CD4-positive, alpha-beta T cell (primary cell): ENCODE measurements at places on chromosomes 13 and 19.
A peak's percentile ranks its signal among the peaks of the same experiment; 100 is the strongest.

GRCh38 chr19:58183817-58184215 is 955 bp downstream of the ZNF274 start:
- no peak for DNase-seq

- DNase-seq, result no peak
Observed at GRCh38 chr13:114099918-114100445, 32.4 kb downstream of the RASA3 start.

DNA sequence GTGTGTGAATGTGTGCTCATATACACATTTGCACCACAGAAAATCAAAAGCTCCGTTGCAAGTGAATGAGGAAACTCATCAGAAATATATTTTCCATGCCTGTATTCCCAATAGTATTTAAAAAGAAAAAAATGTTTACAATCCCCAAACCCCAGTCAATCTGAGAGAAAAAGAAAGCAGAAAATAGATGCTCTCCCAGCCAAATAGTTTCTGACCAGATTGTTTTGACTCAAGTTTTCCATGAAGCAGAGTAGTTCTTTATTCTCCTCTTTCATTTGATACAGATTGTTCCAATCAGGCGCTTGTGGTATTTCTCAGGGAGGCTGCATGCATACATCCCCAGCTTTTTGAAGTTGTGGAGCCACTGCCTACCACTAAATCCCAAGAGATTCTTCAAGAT is 110.6 kb downstream of the STARD13 start:
- DNase-seq, result no peak

- no peak for DNase-seq
Observed at GRCh38 chr13:57946361-57946760, 314.8 kb downstream of the PCDH17 start.

- DNase-seq, result peak; percentile 43
Observed at GRCh38 chr19:32599736-32600157, 18.8 kb downstream of the PDCD5 start.

GRCh38 chr19:5621945-5622464 is 571 bp downstream of the SAFB2 start:
- DNase-seq, result peak; percentile 16

DNA sequence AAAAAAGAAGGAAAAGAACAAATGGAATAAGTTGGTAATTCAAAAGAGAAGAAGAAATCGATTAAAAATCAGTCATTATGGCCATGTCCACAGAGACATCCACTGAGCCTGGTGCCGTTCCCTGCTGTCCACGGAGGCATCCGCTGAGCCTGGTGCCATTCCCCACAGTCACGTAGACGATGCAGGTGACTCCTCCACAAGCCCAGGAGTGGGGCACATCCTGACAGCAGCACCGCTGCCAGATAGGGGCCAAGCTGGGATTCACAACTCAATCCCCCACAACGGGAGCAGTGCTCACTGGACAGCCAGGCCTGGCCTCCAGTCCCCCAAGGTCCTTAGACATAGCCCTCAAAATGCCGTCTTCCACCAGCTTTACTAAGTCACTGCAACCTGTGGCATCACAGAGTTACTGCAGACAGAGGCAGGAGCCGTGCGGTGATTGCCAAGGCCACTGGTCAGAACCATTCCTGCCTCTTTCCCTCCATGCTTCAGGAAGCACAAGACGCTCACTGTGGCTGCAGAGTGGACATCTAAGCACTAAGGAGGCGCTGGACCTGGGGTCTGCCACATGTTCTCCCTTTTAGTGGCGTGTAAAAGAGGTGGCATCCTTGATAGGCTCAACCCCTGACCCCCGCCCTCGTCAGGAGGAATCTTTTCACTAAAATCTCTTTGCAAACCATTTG is 131.5 kb upstream of the SPACA7 start:
- DNase-seq, result no peak

DNA sequence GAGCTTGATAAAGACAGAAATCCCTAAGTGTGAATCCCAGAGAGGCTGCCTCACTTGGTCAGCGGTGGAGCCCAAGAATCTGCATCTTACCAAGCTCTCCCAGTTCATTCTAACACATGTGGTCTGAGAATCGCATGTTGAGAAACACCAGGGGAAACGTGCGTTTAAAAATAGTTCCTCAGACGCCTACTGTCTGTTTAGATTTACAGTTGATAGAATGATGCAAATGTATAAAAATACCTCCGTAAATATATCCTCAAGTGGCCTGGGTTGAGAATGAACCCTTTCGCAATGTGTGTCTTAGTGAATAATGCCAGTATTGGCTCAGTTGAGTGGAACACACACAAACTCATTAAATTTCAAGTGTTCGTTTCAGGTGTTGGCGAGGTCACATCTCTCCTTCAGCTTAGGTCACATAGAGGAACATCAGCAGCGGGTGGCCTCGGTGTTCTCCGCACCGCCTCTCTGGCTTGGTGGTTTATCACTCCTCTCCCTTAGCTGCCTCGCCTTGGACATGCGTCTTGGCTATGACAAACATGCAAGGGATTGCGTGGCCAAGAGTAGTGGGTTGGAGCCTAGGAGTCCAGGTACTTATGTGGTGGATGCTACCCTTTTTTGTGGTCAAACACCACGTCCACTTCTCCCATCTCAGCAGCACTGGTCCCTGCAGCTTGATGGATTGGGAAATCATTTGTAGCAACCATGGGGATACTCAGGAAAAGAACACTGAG is 117.6 kb upstream of the SPATA13 start:
- no peak for DNase-seq

GRCh38 chr13:46321494-46322225 is 65.4 kb downstream of the RUBCNL start:
- peak; percentile 63 for DNase-seq

GRCh38 chr13:77305266-77305665 is 21.6 kb downstream of the MYCBP2 start:
- no peak for DNase-seq

DNA sequence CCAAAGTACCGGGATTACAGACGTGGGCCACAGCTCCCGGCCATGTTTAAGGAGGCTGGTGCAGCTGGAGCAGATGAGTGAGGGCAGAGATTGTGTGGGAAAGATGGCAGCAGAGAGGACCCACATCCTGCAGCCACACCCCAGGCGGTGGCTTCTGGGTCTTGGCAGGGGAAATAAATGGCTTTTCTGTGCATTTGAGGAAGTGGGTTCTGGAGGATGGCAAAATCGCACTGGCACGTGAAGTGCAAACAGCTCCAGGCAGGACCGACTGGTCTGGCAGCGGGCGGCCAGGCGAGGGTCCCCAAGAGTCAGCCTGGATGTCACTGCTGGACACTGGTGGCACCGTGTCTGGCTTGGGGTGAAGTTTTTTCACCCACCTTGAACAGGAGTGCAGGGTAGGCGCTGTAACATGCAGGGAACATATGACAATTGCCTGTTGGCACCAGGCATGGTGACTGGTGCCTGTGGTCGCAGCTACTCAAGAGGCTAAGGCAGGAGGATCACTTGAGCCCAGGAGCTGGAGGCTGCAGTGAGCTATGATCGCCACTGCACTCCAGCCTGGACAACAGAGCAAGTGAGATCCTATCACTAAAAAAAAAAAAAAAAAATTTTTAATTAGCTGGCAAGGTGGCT is 8.4 kb downstream of the B3GNT3 start:
- DNase-seq, result peak; percentile 67

DNA sequence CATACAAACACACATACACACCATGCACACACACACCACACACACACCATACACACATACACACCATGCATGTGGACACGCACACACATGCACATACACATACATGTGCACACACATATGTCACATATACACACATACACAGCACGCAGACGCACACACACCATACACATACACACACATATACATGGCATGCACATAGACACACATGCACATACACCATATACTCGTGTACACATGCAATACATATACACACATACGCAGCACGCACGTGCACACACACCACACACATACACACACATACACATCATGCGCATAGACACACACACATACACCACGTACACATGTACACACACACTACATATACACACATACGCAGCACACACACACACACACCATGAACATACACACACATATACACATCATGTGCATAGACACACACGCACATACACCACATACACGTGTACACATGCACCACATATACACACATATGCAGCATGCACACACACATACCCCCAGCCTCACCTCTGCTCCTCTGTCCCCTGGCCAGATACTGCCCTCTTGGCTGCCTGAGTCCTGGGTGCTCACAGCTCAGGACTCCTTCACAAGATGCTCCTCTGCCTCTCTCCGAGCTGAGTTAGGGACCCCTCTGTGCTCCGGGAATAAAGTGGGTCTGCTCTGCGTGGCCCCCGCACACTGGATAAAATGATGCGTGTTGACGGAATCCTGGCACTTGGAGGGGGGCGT is 70.9 kb upstream of the ARHGEF7 start:
- no peak for DNase-seq

DNA sequence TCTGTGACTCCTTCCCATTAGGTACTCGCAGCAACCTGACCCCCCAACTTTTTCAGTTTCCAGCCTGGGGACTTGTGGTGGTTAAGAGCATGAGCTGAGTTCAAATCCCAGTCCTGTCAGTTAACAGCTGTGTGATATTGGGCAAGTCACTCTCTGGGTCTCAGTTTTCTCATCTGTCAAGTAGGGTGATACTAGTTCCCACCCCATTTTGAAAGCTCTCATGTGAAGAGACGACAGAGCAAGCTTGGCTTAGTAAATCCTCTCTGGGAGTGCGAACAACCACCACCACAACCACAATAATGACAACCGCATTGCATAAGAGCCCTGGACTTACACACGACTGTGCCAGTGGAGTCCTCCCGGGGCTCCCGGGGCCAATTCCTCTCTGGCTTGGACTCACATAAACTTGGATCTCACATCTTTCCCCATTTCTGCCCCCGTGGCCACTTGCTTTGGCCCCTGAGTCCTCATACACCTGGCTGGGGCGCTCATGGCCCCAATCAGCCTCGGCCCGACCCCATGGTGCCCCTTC is 454 bp downstream of the BLVRB start:
- DNase-seq, result no peak

DNA sequence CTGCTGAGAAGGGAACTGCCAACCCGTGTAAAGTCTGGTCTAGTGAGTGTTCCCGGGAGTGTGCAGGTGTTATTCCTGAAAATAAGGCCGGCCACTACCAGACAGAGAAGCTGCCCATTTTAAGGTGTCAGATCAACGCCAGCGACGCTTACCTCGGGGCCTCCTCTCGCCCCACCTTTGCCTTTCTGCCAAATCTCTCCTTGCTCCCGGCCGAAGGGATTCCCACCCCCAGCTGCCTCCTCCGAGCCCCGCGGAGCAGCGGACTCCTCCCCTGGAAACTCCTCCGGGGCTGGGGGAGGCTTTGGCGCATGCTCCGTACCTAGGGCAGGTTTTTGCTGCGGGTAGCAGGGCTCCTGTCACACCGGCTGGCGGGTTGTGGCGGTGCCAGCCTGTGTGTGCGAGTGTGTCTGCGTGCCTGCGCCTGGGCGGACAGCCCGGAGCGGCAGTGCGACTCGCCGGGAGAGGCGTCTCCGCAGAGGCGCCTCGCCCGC is at the start of gene HS6ST3:
Gene HS6ST3, plus strand, starts transcription at position 359 of the 491 bp plus-strand sequence.
- no peak for DNase-seq

DNA sequence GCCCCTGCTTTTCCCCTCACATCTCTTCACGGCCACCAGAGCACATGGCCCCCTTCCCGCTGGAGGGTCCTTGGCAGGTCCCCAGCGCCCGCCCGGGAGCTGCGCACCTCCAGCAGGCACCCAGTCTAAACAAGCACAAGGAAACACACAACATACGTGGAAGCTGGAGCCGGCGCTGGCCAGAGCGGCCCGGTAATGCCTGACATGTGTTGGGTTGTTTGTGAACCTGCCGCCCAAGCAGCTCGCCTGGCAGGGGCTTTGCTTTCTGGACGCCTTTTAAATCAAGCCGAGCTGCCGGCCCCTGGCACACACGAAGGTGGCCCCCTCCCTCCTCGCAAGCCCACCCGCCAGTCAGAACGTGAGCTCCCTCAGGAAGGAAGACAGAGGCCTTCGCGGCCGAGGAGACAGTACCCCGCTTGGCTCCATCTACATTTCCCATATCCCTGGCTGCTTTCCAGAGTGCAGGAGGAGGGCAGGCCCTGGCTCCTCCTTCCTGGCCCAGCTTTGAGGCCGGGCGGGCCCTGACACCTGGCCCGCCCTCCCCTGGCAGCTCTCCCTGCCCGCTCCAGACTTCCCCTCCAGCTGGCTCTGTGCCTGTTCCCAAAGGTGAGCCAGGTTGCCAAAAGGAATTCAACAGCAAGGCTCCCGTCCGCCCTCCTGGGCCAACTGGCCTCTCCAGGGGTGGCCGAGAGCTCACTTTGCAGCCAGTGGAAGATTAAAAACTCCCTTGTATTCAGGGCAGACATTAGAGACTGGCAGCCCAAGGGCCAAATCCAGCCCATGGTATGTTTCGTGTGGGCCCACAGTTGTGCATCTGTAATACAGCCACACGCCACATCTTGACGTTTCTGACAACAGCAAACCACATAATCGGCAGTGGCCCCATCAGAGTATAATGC is 28.7 kb downstream of the COMP start:
- no peak for DNase-seq

DNA sequence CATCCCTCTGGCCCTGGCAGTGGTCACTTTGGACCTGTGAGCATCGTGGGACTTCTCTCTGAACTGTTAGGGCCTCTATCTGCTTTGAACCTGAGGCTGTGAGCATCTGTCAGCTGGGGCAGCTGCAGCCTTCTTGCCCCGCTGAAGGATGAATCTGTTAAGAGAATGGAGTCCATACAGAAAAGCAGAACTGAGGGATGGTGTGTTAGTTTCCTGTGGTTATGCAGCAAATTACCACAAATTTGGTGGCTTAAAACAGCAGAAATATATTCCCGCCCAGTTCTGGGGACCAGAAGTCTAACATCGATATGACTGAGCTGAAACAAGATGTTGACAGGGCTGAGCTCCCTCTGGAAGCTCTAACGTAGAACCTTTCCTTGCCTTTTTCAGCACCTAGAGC is 1.6 kb upstream of the ZNF497 start:
- no peak for DNase-seq

- no peak for DNase-seq
Observed at GRCh38 chr13:113207890-113208420, 514 bp downstream of the PCID2 start.

- DNase-seq, result no peak
Observed at GRCh38 chr19:2237051-2237868, 636 bp downstream of the SF3A2 start.

DNA sequence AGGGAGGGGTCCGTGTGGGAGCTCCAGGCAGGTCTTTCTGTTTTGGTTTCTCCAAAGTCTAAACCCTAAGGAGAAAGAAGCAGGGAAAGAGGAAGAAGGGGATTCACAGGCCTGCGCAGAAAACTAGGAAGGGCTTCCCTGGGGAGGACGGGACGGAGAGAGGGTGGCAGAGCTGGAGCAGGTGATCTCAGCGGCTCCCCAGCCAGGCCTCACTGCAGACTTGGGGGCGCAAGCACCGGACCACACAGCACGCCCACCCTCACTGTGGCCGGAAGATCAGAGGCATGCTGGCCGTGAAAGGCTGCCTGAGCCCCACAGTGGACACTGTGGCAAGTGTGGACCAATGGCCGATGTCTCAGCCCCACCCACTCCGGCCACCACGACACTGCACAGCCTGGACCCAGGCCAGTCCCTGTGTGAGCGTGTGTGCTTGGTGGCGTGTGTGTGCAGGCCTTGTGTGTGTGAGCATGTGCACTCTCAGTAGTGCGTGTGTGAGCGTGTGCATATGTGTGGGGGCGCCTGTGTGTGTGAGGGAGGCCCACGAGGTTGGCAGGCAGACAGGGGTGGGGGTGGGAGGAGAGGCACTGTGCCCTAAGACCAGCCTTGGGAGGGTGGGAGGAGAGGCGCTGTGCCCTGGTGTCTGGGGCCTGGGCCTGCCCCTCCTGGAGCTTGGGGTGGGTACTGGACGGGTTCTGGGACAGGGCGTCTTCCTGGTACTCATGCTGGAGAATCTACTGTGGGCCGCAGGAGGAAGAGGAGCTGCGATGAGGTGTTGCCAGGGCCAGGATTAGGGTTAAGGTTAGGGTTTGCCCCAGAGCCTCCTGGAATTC is 15.4 kb upstream of the TMEM255B start:
- DNase-seq, result no peak
